ENCODE measurements at places on chromosomes 3 and 15. TPM values are rescaled to one million over a fixed set of nuclear protein-coding genes. Genes with fewer than 3 reads are reported as not detected.
A peak's percentile ranks its signal among the peaks of the same experiment; 100 is the strongest.

DNA sequence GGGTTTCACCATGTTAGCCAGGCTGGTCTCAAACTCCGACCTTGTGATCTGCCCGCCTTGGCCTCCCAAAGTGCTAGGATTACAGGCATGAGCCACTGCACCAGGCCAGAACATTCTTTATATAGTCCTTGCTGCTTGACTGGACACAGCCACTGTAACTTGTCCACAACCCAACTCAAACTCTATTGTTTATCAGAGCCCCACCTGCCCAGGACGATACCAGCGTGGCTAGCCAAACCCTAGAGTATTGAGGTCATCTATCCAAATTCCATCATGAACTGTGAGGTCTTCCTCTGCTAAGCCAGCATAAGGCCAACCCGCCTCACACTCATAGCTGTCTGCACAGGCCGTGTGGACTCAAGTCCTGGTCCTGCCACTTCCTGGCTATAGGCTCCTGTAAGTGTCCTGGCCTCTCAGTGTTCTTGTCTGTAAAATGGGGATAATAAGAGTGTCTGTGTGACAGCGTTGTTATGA lies 63.9 kb downstream of the DAPK2 start:
- H3K27ac ChIP-seq = no peak overlapping the region
- H3K27me3 ChIP-seq = no peaks in the 10 kb centered on the region
- no peak overlapping the region for H3K4me3 ChIP-seq
- no peaks in the 10 kb centered on the region for H3K4me1 ChIP-seq

ST3GAL6 gene
- total RNA-seq = 12.2 TPM

DNA sequence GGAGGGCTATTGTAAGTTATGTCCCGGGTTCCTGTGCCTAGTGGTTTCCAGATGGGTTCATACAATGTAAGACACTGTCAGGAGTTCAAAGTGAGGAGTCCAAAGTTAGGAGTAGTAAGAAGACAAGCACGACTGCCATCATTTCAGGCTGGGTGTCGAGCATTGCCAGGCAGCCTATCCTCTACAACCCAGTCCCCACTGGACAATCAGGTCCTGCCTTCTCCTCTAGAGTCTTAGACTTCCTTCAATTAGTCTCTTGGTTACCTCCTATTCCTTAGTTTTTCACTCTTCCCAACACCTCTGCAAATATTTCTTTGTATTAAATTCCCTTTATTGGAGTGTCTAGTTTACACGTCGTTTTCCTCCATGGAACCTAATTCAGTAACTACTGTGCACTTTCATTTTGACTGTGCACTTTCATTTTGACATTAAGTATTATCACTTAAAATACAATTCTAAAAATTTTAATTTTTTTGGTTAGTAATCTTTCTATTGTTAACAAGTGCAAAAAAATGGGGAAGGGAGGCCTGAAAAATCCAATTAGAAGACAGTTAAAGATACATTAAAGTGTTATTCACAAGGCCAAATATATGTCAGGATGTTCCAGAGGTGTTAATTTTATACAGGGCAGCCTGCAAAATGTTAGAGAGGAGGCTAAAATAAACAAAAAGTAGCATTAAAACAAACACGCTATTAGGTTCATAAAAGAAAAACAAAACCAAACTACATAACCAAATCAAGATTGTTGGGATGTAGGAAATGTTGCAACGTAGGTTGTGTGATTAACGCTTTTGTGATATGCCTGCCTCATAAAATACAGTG lies 155.3 kb downstream of the TBL1XR1 start:
- peaks cover 2% of the 10 kb centered on the region for H3K36me3 ChIP-seq
- H3K4me3 ChIP-seq = no peak overlapping the region
- no peaks in the 10 kb centered on the region for H3K27me3 ChIP-seq

DUOXA2 gene
- total RNA-seq = not detected

TMC3 gene
- total RNA-seq = 0.81 TPM

DNA sequence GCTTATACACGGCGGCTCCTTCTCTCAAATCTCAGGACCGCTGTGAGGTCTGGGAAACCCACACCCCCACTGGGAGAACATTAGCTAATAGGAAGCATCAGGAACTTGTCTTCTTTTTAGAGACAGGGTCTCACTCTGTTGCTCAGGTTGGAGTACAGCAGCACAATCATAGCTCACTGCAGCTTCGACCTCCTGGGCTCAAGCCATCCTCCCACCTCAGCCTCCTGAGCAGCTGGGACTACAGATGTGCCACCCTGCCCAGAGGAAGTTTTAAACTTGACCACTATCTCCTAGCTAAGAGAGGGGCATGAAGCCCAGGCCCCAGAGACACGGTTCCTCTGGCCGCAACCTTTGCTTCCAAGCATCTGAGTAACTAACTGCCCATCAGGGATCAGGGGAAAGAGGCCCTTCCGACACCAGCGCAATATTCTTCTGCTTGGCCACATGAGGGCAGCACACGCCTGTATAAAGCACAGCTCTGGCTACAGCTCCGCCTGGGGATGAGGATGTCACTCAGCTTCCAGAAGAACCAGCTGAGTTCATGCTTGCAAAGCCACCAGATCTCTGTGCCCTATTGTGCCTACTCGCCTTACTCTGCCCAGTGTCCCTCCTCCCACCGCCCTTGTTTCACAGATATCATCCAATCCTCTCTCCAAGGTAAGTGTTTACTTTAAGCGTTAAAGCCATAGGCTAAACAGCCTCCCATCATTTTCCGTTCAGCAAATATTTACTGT lies 57.6 kb upstream of the SLC6A11 start:
- H3K36me3 ChIP-seq = no peaks in the 10 kb centered on the region
- H3K27ac ChIP-seq = no peak overlapping the region
- H3K4me3 ChIP-seq = no peak overlapping the region
- H3K4me1 ChIP-seq = no peaks in the 10 kb centered on the region
- no peaks in the 10 kb centered on the region for H3K27me3 ChIP-seq

- no peaks in the 10 kb centered on the region for H3K36me3 ChIP-seq
- H3K4me3 ChIP-seq = no peak overlapping the region
- H3K27me3 ChIP-seq = no peaks in the 10 kb centered on the region
- no peak overlapping the region for H3K27ac ChIP-seq
- no peaks in the 10 kb centered on the region for H3K4me1 ChIP-seq
These were observed 25.2 kb downstream of the SNAPC5 start for GRCh38 chr15:66472176-66472999.

NMNAT3 gene
- total RNA-seq = 12.7 TPM

PTX3 gene
- 68.2 TPM for total RNA-seq

GOLGA8J gene
- 1.5 TPM for total RNA-seq

- H3K4me3 ChIP-seq = peak overlapping the region; percentile 59
- H3K4me1 ChIP-seq = peaks cover 5% of the 10 kb centered on the region
- peak overlapping the region; percentile 92 for H3K27ac ChIP-seq
- H3K27me3 ChIP-seq = no peaks in the 10 kb centered on the region
- DNase-seq = no peak
These were observed 40.5 kb upstream of the ROPN1 start for GRCh38 chr3:124032311-124032880.

CASR gene
- not detected for total RNA-seq

INKA1 gene
- 5.5 TPM for total RNA-seq

DNA sequence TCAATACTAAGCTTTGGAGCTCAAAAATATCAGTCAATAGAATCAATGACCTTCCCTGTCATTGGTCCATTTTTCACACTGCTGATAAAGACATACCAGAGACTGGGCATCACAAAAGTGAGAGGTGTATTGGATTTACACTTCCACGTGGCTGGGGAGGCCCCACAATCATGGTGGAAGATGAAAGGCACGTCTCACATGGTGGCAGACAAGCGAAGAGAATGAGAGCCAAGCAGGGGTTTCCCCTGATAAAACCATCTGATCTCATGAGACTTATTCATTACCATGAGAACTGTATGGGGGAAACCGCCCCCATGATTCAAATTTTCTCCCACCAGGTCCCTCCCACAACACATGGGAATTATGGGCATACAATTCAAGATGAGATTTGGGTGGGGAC lies 81.9 kb downstream of the ANXA2 start:
- no peak overlapping the region for H3K27ac ChIP-seq
- DNase-seq = no peak
- no peaks in the 10 kb centered on the region for H3K4me1 ChIP-seq
- H3K27me3 ChIP-seq = peaks cover 2% of the 10 kb centered on the region

PROS1 gene
- 81.1 TPM for total RNA-seq

LMAN1L gene
- total RNA-seq = 0.30 TPM

MORC1 gene
- total RNA-seq = not detected

GRCh38 chr3:124126436-124127023 lies 134.6 kb upstream of the ROPN1 start:
- H3K27me3 ChIP-seq = no peaks in the 10 kb centered on the region
- H3K27ac ChIP-seq = no peak overlapping the region
- no peak overlapping the region for H3K4me3 ChIP-seq
- peaks cover 7% of the 10 kb centered on the region for H3K4me1 ChIP-seq
- no peak for DNase-seq
